ENCODE measurements at places on chromosomes 12 and 14.

DNA sequence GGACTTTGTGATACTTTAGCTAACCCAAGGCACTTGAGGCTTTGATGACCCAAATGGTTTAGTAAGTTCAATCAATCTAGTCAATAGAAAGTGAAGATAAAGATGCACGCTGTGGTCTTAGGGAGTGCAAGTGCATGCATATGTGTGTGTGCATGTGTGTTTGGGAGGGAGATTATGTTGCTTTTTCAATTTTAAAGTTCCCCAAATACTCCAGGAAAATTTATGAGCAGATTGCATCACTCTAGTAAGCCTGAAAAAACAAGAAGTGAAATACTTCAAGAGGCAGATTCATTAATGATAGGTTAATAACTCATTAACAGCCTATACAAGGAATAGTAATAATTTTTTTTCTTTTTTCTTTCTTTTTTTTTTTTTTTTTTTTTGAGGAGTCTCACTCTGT, 12.4 kb upstream of the SIX1 start:
- peaks cover 10% of the 10 kb centered on the region for H3K4me1 ChIP-seq
- no peak overlapping the region for H3K4me3 ChIP-seq
- H3K36me3 ChIP-seq = no peaks in the 10 kb centered on the region

DNA sequence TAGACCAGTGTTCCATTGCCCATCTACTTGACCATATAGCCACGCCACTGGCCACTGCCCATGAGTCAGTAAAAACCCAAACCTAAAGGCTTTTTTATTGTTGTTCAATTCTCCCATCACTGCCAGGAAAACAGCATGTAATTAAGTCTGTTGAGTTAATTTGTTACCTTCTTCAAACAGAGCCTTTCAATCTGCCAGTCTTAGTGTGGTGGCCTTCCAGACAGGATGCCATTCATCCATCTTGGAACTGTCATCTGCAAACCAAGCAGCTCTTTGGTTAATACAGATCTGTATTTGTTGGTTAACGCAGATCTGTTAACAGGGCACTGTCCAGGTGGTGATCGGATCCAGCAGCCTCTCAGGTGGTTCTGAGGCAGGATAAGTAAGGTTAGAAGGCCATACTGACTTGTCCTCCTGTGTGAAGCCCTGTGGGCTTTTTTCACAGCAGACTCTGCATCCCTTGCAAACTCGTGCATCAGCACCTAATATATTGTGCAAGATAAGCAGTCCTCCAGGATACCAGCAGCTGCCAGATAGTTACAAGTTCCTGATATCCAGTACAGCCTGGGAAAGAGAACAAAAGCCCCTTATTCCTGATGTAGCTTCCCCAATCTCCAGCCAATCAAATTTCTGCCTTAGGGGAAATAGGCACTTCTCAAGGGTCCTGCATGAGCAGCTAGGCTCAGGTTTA, 59.1 kb upstream of the DHRS4 start:
- DNase-seq = no peak
- H3K27ac ChIP-seq = no peak overlapping the region
- H3K4me3 ChIP-seq = no peak overlapping the region
- no peaks in the 10 kb centered on the region for H3K4me1 ChIP-seq
- H3K36me3 ChIP-seq = no peaks in the 10 kb centered on the region

DNA sequence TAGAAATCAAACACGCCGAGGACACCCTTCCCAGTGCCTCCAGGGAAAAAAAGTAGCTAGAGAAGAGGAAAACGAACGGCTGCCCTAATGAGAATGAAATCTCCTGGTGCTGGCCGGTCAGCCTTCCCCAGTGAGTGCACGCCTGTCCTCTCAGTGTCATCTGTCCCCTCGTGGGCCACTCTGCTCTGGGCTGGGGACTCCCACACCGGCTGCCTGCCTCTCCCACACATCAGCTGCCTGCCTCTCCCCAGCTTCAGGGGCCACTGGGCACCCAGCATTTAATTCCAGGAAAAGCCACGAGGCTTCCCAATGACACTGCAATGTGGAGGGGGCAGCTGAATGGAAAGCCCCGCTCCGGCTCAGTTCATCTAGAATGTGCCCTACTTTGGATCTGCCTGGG, 59.0 kb downstream of the CCDC85C start:
- H3K27ac ChIP-seq = no peak overlapping the region
- H3K36me3 ChIP-seq = no peaks in the 10 kb centered on the region
- no peaks in the 10 kb centered on the region for H3K27me3 ChIP-seq
- DNase-seq = no peak
- H3K4me1 ChIP-seq = no peaks in the 10 kb centered on the region
- no peak overlapping the region for H3K4me3 ChIP-seq

DNA sequence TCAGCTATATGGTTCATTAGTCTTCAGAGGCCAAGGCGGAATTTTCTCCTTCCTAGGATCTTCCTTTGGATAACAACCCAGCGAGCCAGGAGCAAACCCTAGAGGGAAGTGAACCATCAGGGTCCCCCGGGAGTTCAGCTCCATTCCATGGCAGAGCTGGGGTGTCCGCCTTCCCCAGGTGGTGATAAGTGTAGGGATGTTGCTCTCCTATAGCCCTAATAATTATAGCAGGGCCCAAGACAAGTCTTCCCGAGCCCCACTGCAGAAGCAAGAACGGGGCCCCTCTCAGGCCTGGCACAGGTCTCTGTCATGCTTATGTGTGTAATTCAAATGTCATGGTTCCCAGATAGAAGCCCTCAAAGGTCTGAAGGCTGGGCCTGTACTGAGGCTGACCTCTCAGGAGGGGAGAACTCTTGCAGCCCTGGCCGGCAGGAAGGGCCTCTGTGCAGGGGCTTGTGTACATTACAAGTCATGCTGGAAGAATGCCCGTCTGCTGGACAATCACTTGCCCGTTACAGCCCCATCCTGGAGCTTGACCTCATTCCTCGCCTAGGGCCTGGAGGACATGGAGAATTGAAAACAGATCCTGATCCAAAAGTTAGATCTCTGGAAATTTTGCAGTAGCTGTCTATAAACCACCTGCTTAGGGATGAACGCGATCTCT, 17.3 kb downstream of the LRTM2 start:
- H3K27ac ChIP-seq = no peak overlapping the region
- no peak for DNase-seq
- H3K36me3 ChIP-seq = no peaks in the 10 kb centered on the region
- H3K4me3 ChIP-seq = no peak overlapping the region
- H3K4me1 ChIP-seq = no peaks in the 10 kb centered on the region

GRCh38 chr12:108955225-108955835, 65.5 kb downstream of the SVOP start:
- H3K27ac ChIP-seq = no peak overlapping the region
- H3K4me1 ChIP-seq = peaks cover 5% of the 10 kb centered on the region
- H3K36me3 ChIP-seq = no peaks in the 10 kb centered on the region
- H3K27me3 ChIP-seq = no peaks in the 10 kb centered on the region
- no peak overlapping the region for H3K4me3 ChIP-seq
- DNase-seq = no peak

- H3K4me3 ChIP-seq = no peak overlapping the region
- H3K27ac ChIP-seq = no peak overlapping the region
- H3K27me3 ChIP-seq = no peaks in the 10 kb centered on the region
- DNase-seq = no peak
- peaks cover 11% of the 10 kb centered on the region for H3K36me3 ChIP-seq
These were observed 47.3 kb downstream of the CHGA start for GRCh38 chr14:92970271-92970670.

- H3K27ac ChIP-seq = peak overlapping the region; percentile 87
- peaks cover 23% of the 10 kb centered on the region for H3K36me3 ChIP-seq
- DNase-seq = no peak
- H3K4me3 ChIP-seq = peak overlapping the region; percentile 69
These were observed 82.0 kb downstream of the PRKCH start for GRCh38 chr14:61403411-61403810.

GRCh38 chr12:75120311-75120711, 89.3 kb downstream of the KCNC2 start:
- no peak for DNase-seq
- H3K4me3 ChIP-seq = no peak overlapping the region
- H3K27ac ChIP-seq = no peak overlapping the region
- no peaks in the 10 kb centered on the region for H3K27me3 ChIP-seq
- H3K4me1 ChIP-seq = no peaks in the 10 kb centered on the region
- H3K36me3 ChIP-seq = no peaks in the 10 kb centered on the region

DNA sequence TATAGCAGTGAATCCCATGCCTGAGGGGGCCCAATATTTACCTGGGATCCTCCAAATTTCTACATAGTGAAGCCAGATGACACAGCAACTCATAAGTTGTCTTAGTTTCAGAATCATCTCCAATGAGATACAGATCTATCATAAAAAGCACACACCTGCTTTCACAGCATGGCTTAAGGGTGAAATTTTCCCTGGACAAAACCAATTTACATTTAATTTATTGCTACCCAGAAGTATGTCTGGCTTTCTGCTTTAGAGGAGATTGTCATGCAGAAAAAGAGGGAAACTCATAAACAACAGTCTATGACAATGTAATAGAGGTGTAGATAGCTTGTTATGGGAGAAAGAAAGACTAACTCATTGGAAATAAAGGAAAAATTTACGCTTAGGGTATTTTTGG, 113.0 kb downstream of the MGAT4C start:
- H3K36me3 ChIP-seq = no peaks in the 10 kb centered on the region
- no peak overlapping the region for H3K4me3 ChIP-seq
- H3K4me1 ChIP-seq = no peaks in the 10 kb centered on the region
- no peak for DNase-seq
- H3K27me3 ChIP-seq = no peaks in the 10 kb centered on the region

GRCh38 chr14:34137001-34137745, 186.3 kb upstream of the EGLN3 start:
- H3K27me3 ChIP-seq = peaks cover 20% of the 10 kb centered on the region
- no peak for DNase-seq
- no peaks in the 10 kb centered on the region for H3K36me3 ChIP-seq
- H3K4me1 ChIP-seq = no peaks in the 10 kb centered on the region

DNA sequence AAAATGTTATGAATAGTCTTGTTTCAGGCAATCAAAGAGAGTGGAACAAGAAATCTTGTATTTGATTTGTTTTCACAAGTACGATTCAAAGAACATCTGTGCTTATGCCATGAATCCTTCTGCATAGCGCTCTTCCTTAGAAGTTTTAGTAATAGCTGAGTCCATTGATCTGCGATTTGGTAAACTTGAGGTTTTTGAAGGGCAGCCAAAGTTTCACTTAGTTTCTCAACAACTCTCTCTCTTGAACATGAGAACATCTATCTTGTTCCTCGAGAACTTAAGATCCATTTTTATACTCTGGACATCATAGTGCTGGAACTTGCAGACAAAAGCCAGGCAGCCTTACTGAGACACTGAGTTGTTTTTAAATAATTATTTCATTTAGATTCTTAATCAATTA, 96.2 kb upstream of the USP15 start:
- H3K4me1 ChIP-seq = peaks cover under 1% of the 10 kb centered on the region
- H3K27me3 ChIP-seq = no peaks in the 10 kb centered on the region
- H3K4me3 ChIP-seq = no peak overlapping the region
- H3K27ac ChIP-seq = no peak overlapping the region
- no peak for DNase-seq
- no peaks in the 10 kb centered on the region for H3K36me3 ChIP-seq

- H3K27ac ChIP-seq = peak overlapping the region; percentile 76
- peak overlapping the region; percentile 71 for H3K4me3 ChIP-seq
- DNase-seq = peak; percentile 30
- H3K27me3 ChIP-seq = no peaks in the 10 kb centered on the region
These were observed 33.7 kb downstream of the LIMA1 start for GRCh38 chr12:50249464-50250182.

DNA sequence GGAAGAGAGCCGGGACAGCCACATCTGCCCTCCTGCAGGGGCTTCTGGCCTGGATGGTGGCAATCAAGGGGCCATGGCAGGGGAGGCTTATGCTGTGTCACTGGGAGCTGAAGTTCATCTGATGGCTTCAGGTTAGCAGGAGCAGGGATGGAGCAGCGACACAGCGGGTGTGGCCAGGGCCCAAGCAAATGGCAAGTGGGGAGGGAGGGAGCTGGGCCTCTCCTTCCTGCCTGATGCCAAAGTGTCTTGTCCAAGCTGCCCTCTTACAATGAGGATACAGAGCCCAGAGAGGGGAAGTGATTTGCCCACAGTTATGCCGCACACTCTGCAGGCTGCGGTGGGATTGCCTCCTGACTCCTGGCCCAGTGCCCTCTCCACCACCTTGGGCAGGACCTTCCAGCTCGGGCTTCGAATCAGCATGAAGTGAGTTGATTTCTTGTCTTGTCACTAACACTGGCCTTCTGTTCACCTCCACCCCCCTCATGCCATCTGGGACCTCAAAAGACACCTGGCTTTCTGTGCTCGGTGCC, 51.3 kb downstream of the IQSEC3 start:
- H3K27me3 ChIP-seq = peaks cover 5% of the 10 kb centered on the region
- H3K4me1 ChIP-seq = no peaks in the 10 kb centered on the region
- no peak for DNase-seq

DNA sequence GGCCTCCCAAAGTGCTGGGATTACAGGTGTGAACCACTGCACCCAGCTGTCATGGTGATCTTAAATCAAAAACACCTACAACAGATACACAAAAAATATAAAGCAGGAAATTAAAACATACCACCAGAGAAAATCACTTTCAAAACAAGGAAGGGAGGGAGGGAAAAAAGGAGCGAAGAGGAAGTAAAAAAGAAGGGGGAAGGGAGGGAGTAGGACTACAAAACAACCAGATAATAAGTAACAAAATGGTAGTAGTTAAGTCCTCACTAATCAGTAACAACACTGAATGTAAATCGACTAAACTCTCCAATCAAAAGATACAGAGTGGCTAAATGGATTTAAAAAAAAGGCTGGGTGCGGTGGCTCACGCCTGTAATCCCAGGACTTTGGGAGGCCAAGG, 89.0 kb downstream of the SH2B3 start:
- no peaks in the 10 kb centered on the region for H3K4me1 ChIP-seq
- no peaks in the 10 kb centered on the region for H3K27me3 ChIP-seq
- peaks cover 17% of the 10 kb centered on the region for H3K36me3 ChIP-seq
- no peak overlapping the region for H3K27ac ChIP-seq
- H3K4me3 ChIP-seq = no peak overlapping the region
- no peak for DNase-seq

GRCh38 chr12:55619354-55620138, 17.1 kb upstream of the OR10P1 start:
- H3K4me1 ChIP-seq = peaks cover 3% of the 10 kb centered on the region
- H3K27ac ChIP-seq = no peak overlapping the region
- H3K4me3 ChIP-seq = no peak overlapping the region
- peak; percentile 47 for DNase-seq

GRCh38 chr14:77197988-77198387, 16.4 kb downstream of the TMEM63C start:
- H3K36me3 ChIP-seq = no peaks in the 10 kb centered on the region
- H3K27me3 ChIP-seq = no peaks in the 10 kb centered on the region
- no peak for DNase-seq
- no peak overlapping the region for H3K4me3 ChIP-seq

- no peaks in the 10 kb centered on the region for H3K27me3 ChIP-seq
- peak overlapping the region; percentile 88 for H3K27ac ChIP-seq
- DNase-seq = peak; percentile 45
- peaks cover 52% of the 10 kb centered on the region for H3K4me1 ChIP-seq
These were observed 991 bp downstream of the FBXL14 start for GRCh38 chr12:1593174-1594005.

All from T-helper 2 cell treated with Interferon-gamma antibody and Interleukin-4, amounts not matched to agents 5 μg/mL and 100 μg/mL, for 36 hours (primary cell).